ENCODE measurements at places on chromosomes 6 and 20.

DNA sequence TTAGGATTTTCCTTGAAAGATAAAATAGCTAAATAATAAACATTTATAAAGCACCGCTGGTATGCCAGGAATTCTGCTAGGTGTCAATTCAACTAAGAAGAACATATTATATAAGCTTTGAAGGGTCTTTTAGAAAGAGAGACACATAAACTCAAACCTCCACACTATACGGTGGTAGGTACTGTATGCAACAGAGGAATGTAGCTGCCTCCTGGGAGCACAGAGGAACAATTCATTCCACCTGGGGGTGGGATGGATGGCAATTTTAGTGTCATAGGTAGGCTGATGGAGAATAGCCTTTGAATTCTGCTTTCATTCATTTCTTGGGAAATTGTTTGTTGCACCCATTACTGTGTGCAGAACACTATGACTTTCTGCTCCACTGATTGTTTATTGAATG is 447.1 kb upstream of the MAP3K7 start:
- no peak for DNase-seq

GRCh38 chr6:115899730-115900282 is 160.9 kb downstream of the FRK start:
- DNase-seq, result no peak

- no peak for DNase-seq
Observed at GRCh38 chr6:25675167-25675566, 23.2 kb downstream of the SCGN start.

- DNase-seq, result no peak
Observed at GRCh38 chr20:21109144-21109543, 3.0 kb upstream of the LINC00237 start.

DNA sequence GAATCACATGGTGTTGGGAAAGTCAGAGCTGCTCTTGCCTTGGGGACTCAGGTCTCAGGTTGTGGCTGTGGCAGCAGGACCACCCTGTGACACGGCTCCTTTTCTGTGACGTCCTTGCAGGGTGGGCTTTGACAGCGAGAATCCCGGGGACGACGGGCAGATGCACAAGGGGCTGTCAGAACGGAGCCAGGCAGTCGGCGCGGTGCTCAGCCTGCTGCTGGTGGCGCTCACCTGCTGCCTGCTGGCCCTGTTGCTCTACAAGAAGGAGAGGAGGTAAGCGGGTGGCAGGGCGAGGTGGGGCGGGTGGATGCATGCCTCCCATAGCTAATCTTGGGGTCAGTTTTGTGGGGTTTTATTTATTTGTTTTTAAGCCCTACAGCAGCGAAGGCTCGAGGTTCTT is 19.2 kb upstream of the SLC22A1 start:
- DNase-seq, result no peak

DNA sequence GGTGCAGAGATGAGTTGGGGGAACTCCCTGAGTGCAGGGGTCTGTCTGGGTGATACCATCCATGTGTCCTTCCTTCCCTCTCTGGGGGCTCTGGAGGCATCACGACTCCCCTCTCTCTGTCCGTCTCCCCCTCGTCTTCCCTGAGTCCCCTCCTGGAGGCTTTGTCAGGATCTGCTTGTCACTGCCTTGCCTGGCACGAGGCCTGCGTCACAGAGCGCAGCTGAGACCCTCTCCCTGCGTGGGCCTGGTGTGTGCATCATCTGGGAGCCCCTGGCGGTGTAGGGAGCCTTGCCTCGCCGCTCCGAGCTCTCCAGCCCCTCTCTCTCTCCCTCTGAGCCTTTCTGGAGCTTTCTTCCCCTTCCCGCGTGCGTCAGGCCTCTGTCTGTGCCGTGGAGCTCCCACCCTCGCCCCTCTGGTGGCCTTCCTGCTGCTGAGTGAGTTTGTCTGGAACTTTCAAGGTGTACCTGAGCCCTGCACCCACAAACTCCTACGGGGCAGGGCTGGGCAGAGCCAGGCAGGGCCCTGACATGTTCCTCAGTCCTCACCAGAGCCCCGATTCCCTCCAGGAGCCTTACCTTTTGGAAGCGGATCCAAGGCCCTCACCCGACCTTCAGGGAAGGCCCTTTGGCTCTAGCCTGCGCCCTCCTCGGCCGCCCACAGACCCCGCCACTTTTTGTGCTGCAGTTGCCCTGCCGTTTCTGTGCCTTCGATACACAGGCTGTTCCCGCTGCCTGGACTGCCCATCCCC is 70.3 kb downstream of the SRC start:
- DNase-seq, result no peak

DNA sequence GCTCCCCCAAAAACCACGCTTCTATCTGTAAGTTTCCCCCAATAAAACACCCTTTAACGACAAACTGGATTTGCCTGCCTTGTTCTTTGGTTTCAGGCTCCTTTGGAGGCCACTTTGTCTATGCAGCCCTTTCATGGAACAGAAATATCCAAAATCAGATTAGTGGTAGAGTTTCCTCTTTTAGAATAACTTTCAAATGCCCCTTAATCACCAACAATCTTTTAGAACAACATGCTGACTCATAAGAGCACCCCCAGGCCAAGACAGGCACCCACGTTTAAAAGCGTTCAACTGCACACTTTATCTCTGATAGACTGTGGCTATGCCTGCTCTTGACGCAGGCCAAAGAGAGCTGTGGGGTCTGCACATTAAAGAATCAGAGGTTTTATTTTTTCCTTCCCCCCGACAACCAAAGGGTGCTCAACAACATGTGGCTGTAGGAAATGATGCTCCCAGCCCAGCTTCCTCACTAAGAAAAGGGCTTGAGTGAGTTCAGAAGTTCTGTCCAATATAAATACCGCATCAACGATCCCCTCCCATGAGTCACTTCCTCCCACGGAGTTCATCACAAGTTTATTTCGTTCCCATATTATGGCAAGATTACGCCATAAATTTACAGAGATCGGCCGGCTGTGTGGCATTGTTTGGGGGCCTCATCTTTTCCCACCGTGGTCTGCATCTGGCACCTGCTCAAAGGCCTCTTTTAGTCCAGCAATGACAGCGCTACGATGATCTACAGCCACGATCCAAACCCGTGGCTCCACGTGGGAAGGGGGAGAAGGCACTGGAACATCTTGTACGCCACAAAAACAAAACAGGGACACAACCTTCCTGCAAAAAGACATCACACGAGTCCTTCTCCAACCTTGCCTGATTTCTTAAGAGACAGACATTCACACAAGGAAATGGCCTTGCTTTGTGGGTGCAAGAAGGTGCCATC is 88.8 kb upstream of the NFATC2 start:
- no peak for DNase-seq

GRCh38 chr6:57024321-57024720 is 22.2 kb upstream of the KIAA1586 start:
- no peak for DNase-seq

DNA sequence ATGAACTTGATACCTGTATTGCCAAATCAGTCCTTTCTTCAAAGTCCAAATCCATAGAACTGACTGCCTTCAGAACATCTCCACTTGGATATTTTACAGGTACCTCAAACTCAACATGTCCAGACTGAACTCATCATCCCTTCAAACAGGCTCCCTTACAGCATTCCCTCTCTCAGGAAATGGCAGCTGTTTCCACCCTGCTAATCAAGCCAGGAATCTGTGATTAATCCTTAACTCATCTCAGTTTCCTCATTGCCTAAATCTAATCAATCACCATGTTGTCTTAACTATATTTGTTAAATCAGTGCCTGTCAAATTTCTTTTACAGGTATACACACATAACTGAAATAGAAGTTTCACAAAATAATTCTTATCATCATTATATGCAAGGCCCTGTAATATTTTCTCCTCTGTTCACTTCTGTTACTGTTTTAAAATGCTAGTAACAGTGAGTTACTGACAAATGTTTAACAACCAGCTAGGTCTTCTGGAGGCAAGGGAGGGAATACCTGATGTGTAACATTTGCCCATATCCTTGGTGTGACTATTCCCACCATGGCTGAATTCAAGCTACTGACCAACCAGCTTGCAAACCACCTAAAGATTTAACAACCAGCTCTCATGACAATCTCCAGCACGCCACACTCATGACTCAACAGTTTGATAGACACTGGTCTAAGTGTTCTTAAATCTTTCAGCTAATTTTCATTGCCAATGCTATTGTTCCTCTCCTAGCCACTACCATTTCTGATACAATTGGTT is 124.9 kb downstream of the ADAT2 start:
- DNase-seq, result no peak

DNA sequence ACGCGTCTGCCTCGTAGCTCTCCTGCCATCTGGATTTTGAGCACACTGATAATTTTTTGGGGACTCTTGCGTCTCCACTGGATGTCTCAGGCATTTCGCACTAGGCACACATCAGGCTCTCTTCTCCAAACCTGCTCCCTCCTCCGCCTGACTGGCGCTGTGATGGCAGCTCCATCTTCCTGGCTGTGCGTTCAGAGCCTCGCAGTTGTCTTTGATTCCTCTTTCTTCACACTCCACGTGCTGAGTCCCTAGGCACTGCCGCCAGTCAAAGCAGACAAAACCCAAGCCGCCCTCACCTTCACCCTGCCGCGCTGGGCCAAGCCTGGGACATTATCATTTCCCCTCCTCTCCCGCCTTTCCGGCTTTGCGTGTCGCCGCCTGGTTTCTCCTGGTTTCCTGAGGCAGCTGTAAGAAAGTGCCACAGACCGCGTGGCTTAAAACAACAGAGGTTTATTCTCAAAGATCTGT is 778 bp downstream of the PSMG4 start:
- no peak for DNase-seq

DNA sequence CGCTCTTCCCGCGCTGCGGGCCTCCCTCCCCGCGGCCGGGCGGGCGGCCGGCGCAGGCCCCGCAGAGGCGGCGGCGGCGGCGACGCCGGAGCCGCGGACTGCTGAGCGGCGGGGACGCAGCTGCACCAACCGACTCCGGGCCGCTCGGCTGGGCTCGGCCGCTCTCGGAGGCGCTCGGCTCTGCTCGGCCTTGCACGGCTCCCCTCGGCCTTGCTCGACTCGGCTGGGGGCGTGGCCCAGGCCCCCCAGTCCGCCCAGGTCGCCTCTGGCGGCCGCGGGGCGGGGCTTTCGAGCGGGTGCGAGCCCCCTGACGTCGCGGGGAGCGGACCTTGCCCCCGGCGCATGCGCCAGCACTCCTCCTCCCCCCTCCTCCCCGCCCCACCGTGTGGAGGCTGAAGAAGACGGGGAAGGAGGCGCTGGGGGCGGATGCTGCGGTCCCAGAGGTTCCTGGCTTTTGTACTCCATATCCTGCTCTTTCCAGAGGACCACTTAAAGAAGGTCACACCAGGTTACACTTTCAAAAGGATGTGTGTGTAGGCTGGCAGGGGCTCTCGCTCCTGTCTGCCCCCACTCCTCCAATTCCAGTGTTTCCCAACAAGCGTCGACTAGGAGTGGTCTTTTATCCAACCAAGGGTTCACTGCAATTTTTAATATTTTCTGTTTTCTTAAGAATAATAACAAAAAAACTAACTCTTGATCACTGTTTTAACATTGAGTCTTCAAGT is at the start of gene ZHX3:
TSS of gene ZHX3 (minus strand) at position 186 of the 725 bp plus-strand sequence. CDS start 112,815 bp downstream, outside the sequence.
- DNase-seq, result peak; percentile 80

DNA sequence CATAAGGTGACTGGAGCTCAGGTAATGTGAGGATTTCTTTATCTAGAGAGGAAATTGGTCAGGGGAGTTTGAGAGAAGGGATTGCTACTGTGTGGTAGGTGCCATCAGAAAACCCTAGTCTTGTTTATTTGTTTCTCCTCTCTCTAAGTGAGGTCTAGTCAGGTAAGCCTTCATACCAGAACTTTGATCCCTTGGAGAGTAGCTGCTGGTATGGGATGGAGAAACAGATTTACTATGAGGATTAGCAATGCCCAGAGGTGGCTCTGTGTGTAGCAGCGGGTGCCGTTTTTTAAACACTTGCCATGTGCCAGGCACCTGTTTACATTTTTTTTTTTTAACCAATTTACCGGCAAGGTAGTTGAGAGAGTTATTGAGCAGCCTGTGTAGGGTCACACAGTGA is 19.5 kb downstream of the CMTR1 start:
- peak; percentile 22 for DNase-seq

GRCh38 chr6:152248980-152249379 is 388.2 kb downstream of the SYNE1 start:
- DNase-seq, result no peak

GRCh38 chr6:53103993-53104675 is 38.9 kb downstream of the FBXO9 start:
- no peak for DNase-seq

- DNase-seq, result no peak
Observed at GRCh38 chr6:146295695-146296094, 247.9 kb upstream of the RAB32 start.

DNA sequence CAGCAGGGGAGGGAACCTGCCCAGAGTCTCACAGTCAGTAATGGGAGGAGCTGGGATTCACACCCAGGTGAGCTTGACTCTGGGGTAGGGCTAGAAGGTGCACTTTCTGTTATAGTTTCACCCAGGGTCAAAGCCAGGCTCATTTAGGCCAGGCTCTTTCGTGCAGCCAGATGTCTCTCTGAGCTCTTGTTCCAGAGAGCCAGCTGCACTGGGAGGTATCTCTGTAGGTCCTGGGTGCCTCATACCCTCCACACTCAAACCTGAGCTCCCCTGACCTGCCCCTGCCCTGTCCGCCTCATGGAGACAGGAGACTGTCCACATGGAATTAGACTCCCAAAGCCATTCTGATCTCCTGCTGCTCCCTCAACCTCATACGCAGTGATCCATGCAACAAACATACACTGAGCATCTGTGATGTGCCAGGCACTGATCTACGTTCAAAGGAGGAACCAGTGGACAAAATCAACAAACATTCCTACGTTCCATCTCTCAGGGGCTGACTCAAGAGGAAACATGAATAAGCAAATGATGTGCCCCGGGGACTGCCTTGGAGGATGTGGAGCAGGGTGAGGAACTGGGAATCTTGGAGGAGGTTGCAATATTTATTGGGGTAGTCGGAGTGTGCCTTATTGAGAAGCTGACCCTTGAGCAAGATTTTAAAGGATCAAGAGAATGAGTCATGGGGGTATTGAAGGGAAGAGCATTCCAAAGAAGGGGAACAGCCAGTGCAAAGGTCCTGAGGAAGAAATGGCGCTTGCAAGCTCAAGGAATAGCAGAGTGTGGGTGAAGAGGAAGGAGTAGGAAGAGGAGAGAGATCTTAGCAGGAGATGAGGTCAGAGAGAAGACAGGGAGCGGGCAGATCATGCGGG is 71.3 kb upstream of the TOX2 start:
- no peak for DNase-seq

- DNase-seq, result no peak
Observed at GRCh38 chr6:148986608-148987007, 239.8 kb downstream of the UST start.

GRCh38 chr6:56259234-56260077 is 12.1 kb upstream of the COL21A1 start:
- DNase-seq, result peak; percentile 41

Measured in NCI-H524 treated with DMSO at 0.1 percent for 48 hours (cell line).